ENCODE measurements at places on chromosomes 7 and 10.

DNA sequence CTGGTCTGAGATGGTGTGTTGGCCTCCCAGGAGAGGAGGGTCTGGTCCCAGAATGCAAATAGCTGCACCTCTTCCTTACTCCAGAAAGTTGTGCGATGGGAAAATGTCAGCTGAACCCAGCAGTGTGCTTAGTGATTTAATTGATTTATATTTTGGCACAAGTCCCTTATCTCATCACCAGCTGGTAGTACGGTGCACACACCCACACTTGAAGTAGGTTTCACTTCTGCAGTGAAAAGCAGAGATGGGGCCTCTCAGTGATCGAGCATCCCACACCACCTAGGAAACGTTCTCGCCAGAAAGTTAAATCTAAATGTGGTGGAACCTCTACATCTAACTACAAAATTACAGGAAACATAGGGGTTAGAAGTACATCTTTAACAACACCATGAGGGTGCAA is 80.4 kb downstream of the UBE3C start:
- DNase-seq: no peak

- no peak for DNase-seq
Measured at GRCh38 chr7:76310102-76310957, 7.9 kb downstream of the HSPB1 start.

DNA sequence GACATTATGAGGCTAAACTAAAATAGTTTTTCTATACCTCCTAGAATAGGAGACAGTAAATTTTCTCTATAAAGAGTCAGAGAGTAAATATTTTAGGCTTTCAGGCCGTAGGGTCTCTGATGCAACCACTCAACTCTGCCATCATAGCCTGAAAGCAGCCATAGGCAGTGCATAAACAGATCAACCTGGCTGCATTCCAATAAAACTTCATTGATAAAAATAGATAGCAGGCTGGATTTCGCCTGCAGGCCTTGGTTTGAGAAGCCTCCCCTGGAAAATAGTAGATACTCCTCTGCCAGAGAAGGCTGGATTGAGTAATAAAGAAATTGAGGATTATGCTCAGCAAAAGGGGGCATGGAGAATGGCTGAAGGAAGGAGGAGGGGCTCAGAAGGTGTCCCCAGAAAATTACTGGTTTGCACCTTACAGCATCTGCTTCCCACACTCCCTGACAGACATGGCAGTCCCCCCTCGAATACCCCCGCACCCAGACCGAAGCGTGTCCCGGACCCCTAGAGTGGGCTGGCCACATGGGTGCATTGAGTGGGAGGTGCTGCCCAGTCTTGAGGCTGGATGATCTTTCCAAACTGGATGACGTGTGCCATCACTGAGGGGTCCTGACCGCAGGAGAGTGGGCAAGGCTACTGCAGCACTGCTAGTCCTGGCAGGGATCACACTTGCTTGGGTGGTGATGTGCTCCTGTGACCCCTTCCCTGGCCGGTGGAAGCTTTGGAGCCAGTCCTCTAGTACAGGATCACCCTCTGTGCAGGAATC is 126.6 kb downstream of the PTPN20 start:
- no peak for DNase-seq

- no peak for DNase-seq
Measured at GRCh38 chr10:5196702-5197113, at the start of gene AKR1C4. AKR1C4 (plus strand) TSS chr10:5196837; CDS start chr10:5196868, 31 bp downstream.

- DNase-seq: no peak
Measured at GRCh38 chr10:70856454-70856853, 31.9 kb downstream of the PCBD1 start.

DNA sequence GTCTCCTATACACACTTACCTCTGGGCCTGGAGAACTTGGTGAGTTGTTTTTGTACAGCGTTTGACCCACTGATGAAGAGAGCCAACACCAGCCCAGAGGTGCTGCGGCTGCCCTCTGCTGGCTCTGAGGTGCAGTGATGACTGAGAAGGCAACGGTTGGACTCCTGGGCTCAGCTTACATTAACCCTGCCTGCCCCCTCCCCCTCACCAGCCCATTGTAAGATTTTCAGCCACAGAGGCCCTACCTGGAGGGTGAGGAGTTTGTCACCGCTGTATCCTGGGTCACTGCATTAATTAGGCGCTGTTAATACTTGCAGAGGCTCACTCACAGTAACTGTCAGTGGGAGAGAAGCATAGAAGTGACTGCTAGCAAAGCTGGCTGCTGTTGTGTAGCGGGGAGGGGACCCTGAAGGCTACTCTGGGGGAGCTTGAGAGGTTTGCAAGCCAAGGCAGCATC is 19.0 kb upstream of the ANKRD2 start:
- DNase-seq: peak; percentile 59

DNA sequence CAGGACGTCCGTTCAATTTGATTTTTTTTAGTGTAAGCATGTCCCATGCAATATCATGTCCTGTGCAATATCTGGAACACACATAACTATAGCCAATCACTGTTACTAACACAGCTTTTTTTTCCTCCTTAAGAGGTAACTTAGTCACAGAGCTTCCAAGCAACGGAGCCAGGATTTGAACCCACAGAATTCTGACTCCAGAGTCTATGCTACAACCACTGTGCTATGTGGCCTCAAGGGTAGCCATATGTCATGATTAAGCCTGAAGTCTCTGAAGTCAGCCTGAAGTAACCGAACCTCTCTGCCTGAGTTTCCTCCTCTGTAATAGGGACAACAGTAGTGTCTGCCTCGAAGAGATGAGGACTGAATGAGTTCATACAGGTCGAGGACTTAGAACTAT is 42.2 kb upstream of the TCF7L2 start:
- no peak for DNase-seq

- no peak for DNase-seq
Measured at GRCh38 chr10:23015021-23015707, 80.2 kb upstream of the MSRB2 start.

DNA sequence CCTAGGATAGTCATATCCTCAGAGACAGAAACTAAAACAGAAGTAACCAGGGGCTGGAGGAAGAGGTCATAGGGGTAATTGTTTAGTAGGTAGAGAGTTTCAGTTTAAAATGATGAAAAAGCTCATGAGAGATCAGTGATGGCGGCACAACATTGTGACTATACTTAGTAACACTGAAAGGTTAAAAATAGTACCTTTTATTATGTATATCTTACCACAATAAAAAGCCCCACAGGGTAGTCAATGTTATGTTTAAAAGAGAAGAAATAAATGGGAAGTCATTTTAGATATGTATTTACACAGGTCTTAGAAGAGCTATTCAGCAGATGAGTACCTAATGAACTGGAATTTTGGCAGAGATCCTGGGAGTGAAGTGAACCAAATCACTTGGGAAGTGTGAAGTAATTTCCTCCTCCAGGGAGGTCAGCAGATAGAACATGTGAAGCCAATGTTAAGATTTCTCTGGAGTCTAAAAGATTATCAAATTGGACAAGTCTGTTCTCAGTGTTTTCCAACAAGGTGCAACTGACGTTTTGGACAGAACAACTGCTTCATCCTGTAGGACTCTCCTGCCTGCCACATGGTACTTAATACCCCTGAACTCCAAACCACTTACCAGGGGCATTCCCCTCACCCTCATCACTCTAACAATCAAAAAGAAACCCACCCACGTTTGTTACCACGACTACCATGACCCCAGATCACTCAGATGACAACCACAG is 6.4 kb downstream of the CDCA7L start:
- DNase-seq: no peak

GRCh38 chr7:157576415-157576814 is 239.6 kb downstream of the DNAJB6 start:
- peak; percentile 51 for DNase-seq

GRCh38 chr10:123798856-123799255 is 92.8 kb downstream of the CPXM2 start:
- DNase-seq: no peak

DNA sequence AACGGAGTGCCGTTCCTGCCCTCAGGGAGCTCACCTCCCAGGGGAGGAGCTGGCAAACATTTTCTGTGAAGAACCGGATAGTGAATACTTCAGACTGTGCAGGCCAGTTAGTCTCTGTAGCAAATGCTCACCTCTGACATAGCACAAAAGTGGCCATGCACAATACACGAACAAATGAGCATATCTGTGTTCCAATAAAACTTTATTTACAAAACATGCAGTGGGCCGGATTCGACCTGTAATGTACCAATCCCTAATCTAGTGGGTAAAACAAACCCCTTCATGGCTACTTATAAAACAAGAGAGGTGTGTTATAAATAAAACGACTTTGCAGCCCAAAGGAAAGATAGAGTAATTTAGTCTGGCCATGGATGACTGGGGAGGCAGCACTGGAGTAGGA is 48.7 kb downstream of the KCNMA1 start:
- DNase-seq: no peak

- DNase-seq: no peak
Measured at GRCh38 chr7:85529831-85530230, 343.0 kb upstream of the SEMA3D start.

GRCh38 chr7:139773371-139773770 is 4.4 kb downstream of the HIPK2 start:
- no peak for DNase-seq

DNA sequence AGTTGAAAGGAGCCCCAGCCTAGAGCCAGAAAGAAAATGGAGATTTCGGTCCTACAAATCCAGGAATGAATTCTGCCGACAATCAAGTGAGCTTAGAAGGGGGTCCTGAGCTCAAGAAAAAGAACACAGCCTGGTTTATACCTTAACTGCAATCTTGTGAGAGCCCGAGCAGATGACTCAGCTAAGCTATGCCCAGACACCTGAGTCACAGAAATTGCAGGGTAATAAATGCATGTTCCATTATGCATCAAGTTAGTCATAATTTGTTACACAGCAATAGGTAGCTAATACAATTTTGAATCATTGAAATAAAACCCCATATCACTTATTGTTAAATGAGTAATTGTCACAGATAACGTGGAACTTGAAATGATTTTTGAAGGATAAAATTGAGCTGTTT is 111.8 kb upstream of the FOXP2 start:
- no peak for DNase-seq

DNA sequence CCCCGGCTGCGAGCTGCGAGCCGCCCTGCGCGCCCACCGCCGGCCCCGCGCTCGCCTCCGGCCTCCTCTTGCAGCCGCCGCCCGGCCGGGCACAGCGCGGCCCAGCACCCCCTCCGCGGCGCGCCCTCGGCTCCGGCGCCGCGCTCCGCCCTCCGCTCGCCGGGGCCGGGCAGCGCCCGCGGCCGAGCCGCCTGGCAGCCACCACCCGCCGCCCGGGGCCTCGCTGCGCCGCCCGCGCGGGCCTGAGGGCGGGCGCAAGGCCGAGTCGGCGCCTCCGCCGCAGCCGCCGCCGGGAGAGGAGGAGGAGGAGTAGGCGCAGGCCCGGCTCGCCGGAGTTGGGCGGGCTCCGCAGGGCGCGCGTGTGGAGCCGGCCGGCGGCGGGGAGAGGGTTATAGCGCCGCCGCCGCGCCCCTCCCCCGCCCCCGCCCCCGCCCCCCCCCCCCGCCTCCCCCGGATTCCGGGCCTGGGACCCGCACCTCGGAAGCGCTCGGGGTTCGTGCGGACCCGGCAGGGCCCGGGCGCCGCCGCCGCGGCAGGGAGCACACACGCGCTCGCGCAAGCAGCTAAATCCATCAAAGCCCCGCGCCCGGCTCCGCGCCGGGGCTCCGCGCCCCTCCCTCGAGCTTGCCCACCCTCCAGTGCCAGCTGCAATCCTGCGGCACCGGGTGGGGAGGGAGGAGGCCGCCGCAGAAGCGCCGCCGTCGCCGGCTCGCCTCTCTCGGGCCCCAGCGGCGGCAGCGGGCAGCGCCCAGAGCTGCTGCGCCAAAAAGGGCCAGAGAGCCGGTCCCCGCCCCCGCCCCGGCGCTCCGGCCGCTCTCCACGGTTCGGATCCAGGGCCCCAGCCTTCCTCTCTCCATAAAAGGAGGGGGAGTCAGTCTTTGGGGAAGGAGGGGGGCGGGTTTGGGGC is at the start of gene PDGFA:
Gene PDGFA (minus strand): TSS at position 363 of the 907 bp plus-strand sequence. CDS start 845 bp downstream, outside the sequence.
- no peak for DNase-seq

GRCh38 chr10:132612571-132613504 is 75.3 kb downstream of the INPP5A start:
- no peak for DNase-seq
